ENCODE measurements at places on chromosomes 3 and 15. TPM values are rescaled to one million over a fixed set of nuclear protein-coding genes. Genes with fewer than 3 reads are reported as not detected.

The ARID3B gene
- 4.1 TPM for total RNA-seq

The GOLGA6D gene
- total RNA-seq = not detected

The GHRL gene
- not detected for total RNA-seq

The NUTM1 gene
- total RNA-seq = not detected

The KNG1 gene
- not detected for total RNA-seq

The TUSC7 gene
- not detected for total RNA-seq

The EFCC1 gene
- 0.13 TPM for total RNA-seq

The YEATS2 gene
- total RNA-seq = 55.7 TPM

The CHRNA5 gene
- 19.1 TPM for total RNA-seq

The WNT5A gene
- total RNA-seq = 0.27 TPM

The CNTN4 gene
- not detected for total RNA-seq

The ARGFX gene
- total RNA-seq = not detected

The MORF4L1 gene
- total RNA-seq = 298 TPM

The PPP2R3A gene
- total RNA-seq = 20.6 TPM

The ISL2 gene
- 0.13 TPM for total RNA-seq

The CCDC80 gene
- 9.2 TPM for total RNA-seq

The LMAN1L gene
- under 0.01 TPM for total RNA-seq

The PFN2 gene
- 141 TPM for total RNA-seq

The GOLGA6L4 gene
- total RNA-seq = 2.3 TPM

The GALNT15 gene
- 5.7 TPM for total RNA-seq

The ALDH1L1 gene
- not detected for total RNA-seq

The CAPN3 gene
- 0.57 TPM for total RNA-seq

The CKMT1B gene
- not detected for total RNA-seq

The OXSM gene
- 12.1 TPM for total RNA-seq

The PML gene
- total RNA-seq = 65.4 TPM

The XIRP1 gene
- total RNA-seq = not detected

The FGD5 gene
- 107 TPM for total RNA-seq

The P2RY14 gene
- not detected for total RNA-seq

The ACVR2B gene
- 4.3 TPM for total RNA-seq

The MED12L gene
- total RNA-seq = 0.57 TPM

The TRIM71 gene
- not detected for total RNA-seq

The GOLGA8H gene
- 1.4 TPM for total RNA-seq

The UBA3 gene
- total RNA-seq = 103 TPM

The LDHAL6B gene
- total RNA-seq = not detected

The PCNP gene
- 171 TPM for total RNA-seq

The PARP15 gene
- 0.57 TPM for total RNA-seq

The CADPS gene
- not detected for total RNA-seq

The CLDN16 gene
- not detected for total RNA-seq

The NLGN1 gene
- total RNA-seq = 52.5 TPM

The SLC38A3 gene
- 0.36 TPM for total RNA-seq

Data from thoracic aorta endothelial cell (primary cell).